T-helper 22 cell (primary cell): ENCODE measurements at places on chromosomes 6 and 20.

DNA sequence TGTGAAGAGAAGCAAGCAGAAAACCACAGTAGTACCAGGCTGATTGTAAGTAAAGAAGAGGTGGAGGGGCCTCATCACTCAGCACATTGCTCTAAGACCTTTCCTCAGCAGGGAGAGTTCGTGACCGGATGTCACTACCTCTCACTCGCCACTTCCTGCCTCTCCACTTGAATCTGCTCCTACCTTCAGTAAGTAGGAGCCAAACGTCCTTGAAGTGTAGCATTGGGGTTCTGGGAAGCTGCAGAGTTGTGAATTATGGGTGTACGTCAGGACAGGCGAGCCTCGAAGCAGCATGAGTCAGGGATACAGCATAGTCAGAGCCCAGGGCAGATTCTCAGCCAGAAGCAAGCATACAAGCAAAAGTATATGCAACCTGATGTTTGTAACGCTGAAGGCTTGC is 224.9 kb downstream of the PHACTR1 start:
- no peak for DNase-seq

DNA sequence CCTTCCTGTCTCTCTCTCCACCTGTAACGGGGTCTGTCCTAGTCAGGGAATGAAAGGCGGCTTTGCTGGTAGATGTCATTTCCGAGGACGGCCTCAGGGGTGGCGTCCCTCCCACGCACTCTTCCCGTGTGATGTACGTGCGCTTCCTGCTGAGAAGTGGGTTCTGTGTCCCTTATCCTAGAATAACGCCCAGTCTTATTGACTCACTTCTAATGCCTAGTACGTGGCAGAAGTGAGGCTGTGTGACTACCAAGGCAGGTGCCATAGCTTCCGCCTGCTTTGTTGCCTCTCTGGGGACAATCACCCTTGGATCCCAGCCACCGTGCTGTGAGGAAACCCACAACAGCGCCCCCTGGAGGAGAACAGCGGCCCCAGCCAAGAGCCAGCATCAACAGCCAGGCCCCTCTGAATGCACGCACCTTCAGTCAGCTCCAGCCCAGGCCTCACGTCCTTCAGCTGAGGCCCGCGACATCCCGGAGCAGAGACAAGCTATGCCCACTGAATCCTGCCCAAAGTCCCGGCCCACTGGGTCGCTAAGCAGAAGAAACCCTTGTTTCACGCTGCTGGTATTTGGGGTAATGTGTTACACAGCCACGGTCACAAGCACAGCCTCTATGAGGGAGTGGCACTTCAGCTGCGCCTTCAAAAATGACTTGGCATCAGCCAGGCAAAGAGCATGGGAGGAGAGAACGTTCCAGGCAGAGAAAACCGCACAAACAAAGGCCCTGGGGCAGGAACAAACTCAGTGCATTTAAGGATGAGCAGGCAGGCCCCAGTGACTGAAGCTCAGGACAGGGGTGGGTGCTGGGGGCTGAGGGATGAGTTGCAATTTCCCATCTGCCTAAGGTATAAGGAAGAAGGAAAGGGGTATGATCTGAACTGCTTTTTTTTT is 224.2 kb downstream of the NFATC2 start:
- no peak for DNase-seq

- no peak for DNase-seq
These were observed 175.4 kb downstream of the IBTK start for GRCh38 chr6:82072121-82072521.

- no peak for DNase-seq
These were observed 28.3 kb downstream of the MRS2 start for GRCh38 chr6:24431045-24431451.

DNA sequence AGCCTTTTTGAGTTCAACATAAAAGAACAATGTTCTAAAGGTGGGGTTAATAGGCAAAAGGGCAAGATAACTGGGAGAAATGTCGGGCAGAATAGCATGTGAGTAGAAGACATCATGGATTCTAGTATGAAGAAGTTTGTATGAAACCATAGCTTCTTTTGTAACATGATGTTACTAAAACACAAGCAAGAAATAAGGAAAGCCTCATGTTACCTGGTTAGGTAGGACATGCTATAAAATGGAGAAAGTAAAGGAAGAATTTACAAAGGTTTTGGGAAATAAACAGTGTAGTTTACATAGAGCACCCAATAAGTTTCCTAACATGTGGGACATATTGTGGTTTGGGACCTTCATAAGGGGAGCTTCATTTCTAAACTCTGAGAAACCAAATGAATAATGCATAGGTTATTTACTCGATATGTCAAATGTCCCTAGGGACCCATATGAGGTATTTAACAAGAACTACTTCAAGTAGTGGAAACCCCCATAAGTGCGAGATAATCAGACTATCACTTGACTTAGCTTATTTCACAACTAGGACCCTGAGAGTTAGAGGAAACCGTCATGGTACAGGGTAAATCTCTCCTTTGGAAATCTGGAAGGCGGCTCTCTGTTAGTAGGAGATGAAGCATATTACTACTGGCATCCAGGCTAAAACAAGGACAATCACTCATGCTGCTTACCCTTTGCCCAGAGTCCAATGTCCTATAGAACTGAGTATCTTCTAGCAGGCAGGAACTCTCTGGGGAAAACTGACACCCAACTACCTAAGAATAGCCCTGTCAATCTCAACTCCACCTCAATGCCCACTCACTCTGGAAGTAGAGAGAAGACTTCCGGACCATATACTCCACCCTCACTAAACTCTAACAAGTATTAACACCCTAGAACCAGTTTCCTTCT is 57.5 kb downstream of the ILRUN start:
- no peak for DNase-seq

DNA sequence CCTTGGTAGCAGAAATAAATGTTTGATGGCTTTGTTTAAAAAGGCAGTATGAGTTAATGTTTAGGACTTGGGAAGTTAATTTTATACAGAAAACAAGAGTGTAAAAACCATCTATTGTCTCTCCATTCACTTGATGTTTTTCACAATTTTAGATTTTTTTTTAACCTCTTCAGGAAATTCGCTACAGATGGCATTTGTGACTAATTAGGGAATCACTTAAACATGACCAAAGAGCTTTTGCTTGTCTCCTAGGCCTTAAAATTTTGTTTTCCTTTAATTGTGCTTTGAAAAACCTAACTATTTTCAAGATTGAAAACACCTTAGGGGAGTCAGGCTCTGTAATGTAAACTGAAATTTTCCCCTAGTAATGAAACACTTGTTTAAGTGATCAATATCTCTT is 17.3 kb downstream of the TULP4 start:
- DNase-seq = no peak

- no peak for DNase-seq
These were observed 82.3 kb downstream of the DNAH8 start for GRCh38 chr6:38797391-38797790.

DNA sequence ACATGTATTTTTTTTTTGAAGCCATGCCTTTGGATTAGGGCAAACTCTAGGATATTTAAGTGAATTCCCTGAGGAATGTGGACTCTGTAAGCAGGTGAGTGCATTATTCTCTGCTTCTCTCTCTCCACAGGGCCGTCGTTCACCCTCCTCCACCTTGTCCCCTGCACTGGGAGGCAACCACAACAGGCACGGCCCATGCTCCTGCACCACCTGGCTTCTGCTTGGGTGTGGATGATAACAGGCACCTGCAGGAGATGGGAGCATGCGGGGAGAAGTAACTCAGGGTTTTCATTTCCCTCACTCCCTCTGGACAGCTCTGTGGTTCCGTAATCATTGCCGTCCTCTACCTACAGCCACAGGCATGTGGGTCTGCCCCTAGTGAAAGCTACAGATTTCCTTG is 43.4 kb downstream of the HLA-C start:
- no peak for DNase-seq

DNA sequence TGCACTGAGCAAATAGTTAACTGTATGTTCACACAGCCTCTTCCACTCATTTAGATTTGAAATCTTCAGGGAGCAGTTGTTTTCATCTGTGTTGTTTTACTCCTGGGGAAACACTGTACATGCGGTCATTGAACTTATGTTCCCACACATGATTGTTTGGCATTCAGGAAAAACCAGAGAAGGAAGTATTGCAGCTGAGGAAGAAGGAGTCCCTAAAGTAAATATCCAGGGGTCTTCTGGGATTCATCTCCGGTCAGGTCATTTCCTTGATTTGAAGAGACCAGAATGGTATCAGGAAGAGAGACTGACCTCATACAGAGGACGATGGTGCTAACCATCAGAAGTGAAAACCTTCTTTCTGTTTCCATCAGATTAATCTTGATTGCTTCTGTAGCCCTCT is 52.5 kb downstream of the DCBLD1 start:
- no peak for DNase-seq

DNA sequence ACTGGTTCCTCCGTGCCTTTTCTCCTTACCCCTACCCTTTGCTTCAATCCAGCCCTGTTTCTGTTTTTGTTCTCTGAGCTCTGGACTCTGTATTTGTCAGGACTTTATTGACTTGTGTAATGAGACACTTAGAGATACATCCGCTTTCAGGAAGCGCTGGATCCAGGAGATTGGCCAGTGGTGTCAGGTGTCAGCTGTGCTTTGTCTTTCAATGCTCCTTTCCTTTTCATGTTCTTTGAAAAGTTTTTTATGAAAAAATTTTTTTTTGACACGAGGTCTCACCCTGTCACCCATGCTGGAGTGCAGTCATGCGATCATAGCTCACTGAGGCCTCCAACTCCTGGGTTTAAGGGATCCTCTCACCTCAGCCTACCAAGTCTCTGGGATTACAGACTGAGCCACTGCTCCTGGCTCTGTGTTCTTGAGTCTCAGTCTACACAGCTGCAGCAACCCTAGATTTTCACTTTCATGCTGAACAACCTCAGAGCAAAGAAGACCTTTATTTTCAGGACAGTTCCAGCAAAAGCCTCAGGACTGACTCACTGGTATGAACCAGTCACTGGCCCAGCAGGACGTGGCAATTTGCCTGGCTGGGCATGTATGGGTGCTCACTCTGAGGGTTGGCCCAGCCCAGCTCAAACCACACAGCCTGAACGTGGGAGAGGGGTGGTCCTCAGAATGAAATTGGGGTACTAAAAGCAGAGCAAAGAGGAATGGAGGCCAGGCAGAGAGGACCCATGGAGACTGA is 108.5 kb downstream of the DHX35 start:
- no peak for DNase-seq

GRCh38 chr6:13916230-13916944 is 8.4 kb upstream of the RNF182 start:
- DNase-seq = no peak

GRCh38 chr6:141033101-141033500 is 1099.6 kb upstream of the GJE1 start:
- DNase-seq = no peak

DNA sequence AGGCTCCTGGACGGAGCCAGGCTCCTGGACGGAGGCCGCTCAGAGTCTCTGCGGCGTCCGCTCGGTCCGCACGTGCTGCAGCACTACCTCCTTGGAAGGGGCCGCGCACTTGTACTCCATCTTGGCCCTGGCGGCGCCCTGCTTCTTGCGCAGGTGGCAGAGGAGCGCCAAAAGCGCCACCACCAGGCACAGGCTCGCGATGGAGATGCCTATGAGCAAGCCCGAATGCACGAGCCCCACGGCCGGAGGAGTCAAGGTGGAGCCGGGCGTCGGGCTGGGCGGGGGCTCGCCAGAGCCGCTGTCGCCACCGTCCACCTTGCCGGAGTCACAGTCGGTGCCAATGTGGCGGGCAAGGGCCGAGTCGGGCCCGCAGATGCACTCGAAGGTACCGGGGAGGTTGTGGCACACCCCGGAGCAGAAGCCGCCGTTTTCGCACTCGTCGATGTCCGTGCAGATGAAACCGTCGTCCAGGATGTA is 1.7 kb downstream of the THBD start:
- DNase-seq = no peak

DNA sequence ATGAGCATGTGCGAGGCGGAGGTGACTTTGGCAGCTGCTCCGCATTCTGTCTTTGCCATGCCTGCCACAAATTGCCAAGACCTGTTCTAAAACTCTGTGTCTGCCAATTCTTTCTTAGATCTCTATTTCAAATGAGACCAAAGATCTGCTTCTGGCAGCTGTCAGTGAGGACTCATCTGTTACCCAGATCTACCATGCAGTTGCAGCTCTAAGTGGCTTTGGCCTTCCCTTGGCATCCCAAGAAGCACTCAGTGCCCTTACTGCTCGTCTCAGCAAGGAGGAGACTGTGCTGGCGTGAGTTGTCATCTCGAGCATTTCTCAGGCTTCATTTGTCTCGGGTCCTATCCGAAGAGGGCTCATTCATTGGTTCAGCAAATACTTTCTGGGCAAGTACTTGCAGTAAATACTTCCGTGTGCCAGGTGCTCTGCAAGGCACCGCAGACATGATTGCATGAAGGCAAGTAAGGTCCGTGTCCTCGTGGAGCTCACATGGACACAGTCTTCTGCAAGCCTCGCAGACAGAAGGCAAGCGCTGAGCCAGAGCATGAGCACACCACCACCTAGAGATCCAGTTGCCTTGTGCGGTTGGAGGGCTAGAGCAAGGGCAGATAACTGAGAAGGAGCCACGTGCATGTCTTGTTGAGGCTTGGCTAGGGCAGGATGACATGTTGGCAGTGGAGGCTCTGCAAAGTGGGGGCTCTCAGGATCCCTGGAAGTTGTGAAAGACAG is 19.7 kb upstream of the MROH8 start:
- no peak for DNase-seq

DNA sequence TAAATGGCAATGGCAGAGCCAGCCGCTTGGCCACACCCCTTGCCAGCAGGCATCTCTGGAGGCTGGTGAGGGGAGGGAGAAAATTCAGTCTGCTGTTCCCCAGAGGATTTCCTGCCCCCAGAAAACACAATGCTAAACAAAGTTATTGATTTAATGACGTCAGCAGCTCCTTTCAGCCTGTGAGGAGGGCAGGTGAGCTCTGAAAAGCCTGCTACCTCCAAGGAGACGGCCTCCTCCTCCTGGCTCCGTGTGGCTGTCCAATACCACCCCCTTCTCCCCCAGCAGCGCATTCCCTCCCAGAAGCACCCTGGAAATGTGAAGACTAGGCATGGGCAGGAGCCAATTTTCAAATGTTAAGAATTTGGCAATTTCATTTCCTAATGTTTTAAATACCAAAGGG is 393.1 kb downstream of the ZFAND3 start:
- no peak for DNase-seq

- no peak for DNase-seq
These were observed 378.8 kb downstream of the CENPW start for GRCh38 chr6:126718600-126719327.

DNA sequence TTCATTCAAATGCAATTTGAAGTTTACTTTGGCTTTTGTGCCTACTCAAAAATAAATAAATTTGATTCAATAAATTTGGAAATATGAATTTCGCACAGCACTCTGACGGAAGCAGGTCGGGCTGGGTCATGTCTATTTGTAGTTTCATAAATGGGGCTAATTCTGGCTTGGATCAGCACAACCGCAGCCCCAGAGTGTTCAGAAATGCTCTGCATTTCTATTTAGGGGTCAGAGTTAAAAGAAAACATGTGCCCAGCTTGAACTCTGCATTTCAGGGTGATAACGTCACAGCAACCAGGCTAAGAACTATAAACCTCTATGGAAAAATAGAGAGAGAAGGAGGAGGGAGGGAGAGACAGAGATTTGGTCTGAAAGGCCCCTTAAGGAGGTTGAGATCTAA is 480.9 kb upstream of the NOX3 start:
- no peak for DNase-seq

- no peak for DNase-seq
These were observed 30.2 kb downstream of the FAM229B start for GRCh38 chr6:112117554-112117953.
